ENCODE measurements at places on chromosomes 5 and 9. TPM values are rescaled to one million over a fixed set of nuclear protein-coding genes. Genes with fewer than 3 reads are reported as not detected.

GRCh38 chr5:14881826-14882225, 10.2 kb upstream of the ANKH start:
- no peak for DNase-seq

DNA sequence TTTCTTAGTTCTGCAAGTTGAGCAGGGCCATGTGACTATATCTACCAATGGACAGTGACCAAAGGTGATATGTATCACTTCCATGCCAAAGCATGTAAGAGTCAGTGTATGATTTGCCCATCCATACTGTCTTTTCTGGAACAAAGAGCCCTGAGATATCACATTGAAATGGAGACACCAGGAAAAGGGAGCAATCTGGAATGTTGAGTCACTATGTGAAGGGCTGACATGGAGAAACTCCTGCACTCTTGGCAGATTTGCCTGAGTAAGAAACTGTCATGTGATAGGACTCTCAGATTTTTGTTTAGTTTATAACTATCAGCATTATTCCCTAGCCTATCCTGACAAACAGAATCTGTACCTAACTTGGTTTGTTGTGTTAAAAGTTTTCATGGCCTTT, 29.8 kb upstream of the TMEM161B start:
- DNase-seq = no peak

DNA sequence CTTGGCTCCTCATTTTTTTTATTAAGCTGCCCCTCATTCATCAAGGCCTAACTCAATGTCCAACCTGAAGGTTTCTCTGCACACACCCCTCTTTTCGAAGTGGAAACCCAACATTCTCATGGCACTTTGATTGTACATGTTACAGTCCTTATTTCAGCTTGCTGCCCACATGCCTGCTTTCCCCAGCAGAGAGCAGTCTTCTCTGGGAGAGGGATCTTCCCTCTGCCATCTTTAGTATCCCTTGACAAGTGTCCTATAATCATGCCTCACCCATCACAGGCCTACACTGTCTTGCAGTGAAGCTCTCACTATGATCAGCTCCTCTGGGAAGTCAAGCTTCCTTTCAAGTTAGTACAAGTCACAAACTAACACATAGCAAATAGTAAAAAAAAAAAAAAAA, 175.1 kb downstream of the ACER2 start:
- no peak for DNase-seq

DNA sequence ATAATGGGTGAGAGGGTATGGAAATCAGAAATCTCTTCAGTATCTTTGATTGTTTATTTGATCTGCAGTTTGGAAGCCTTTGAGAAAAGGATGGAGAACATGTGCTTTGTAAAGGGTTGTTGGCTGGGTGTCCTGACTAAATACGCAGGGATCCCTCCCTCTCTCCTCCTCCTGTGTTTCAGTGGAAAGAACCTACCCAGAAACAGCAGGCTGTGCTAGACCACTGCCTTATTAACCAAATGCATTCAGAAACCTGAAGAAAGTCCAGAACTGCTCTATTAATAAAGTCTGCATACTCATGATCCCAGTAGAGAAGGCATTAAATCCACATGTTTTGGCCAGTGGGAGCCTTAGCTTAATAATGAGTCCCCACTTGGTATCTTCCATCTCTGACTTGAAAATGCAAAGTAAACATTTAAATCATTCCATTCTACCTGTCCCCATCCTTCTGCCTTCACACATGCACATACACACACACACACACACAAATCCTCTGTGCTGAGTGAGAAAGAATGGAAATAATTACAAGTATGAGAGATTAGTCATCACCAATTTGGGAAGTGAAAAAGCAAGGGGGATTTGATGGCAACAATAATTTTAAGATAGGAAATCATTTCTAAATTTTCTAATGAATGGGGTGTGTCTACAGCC, 10.0 kb upstream of the LECT2 start:
- DNase-seq = no peak

DNA sequence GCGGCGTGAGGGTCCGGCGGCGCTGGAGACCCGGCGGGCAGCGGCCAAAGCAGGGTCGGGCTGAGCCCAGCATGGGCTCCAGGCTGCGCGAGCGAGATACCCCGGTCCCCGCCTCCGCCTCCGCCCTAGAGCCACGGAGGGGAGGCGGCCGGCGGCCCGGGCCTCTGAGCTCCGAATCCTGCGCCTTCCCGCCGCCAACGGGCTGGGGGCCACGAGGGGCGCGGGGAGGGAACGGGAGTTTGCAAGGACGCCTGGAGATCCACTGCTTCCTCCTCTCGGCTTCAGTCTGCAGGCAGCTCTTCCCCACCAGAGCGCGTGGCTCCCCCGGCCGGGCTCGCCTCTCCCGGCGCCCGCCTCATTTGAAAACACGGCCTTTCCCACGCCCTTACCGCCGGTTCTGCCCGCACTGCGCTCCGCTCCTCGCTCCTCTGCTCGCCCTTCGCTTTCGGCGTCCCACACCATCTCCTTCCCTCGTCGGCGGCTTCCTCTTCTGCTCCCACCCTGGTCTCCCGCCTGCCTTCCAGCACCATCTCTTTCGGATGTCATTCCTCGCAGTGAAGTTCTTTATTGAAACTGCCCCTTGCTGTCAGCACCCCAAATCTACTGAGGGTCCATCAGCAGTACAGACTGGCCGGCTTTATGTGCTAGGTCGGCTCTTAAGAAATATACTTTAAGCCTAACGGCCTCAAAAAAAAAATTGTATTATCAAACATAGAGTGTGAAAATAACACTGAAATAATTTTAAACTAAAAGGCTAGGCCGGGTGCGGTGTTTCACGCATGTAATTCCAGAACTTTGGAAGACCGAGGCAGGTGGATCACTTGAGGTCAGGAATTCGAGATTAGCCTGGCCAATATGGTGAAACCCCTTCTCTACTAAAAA, 105.0 kb upstream of the FAM120A start:
- peak; percentile 68 for DNase-seq

DNA sequence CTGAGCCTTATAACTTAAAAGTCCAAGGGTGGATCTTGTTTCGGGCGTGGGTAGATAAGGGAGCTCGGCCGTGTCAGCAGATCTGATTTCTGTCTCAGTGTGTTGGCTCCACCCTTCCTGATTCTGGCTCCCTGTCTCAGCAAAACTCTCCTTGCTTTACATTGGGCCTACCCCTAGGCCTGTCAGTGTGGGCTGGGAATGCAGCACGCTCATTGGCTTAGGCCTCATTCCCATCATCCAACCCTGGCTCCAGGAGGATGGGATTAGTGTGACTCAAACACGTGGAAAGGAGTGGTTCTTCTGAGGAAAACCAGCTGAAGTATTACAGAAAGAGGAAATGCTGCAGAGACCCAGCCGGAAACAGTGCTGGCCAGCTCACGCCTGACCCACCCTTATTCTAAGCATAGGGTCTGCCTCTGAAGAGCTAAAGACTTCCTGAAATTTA, 59.9 kb downstream of the ZFAND5 start:
- DNase-seq = peak; percentile 83

DNA sequence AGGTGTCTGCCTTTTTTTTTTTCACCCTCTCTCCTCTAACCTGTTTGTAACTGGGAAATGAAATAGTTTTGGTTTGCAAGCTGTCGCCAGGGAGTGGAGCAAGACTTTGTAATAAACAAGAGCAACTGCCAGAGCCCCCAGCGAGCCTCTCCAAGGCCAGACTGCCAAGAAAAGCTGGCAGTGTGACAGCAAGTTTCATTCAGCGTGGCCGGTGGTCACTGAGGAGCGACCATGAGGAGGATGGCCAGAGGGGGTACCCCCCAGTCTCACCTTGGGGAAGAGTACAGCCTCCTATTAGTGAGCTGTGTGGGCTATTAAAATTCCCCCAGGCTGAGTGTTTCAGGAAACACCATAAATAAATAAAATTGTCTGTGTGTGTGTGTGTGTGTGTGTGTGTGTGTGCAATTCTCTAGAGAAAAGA, 49.9 kb downstream of the ZFAND5 start:
- peak; percentile 59 for DNase-seq

GRCh38 chr9:69572611-69573010, 99.6 kb downstream of the APBA1 start:
- no peak for DNase-seq

GRCh38 chr5:178293815-178294214, 61.2 kb upstream of the PHYKPL start:
- DNase-seq = peak; percentile 16

- DNase-seq = no peak
Observed at GRCh38 chr9:37212435-37212834, 92.1 kb downstream of the ZCCHC7 start.

GRCh38 chr9:87944682-87945081, 26.9 kb downstream of the SPATA31C1 start:
- DNase-seq = peak; percentile 16

DNA sequence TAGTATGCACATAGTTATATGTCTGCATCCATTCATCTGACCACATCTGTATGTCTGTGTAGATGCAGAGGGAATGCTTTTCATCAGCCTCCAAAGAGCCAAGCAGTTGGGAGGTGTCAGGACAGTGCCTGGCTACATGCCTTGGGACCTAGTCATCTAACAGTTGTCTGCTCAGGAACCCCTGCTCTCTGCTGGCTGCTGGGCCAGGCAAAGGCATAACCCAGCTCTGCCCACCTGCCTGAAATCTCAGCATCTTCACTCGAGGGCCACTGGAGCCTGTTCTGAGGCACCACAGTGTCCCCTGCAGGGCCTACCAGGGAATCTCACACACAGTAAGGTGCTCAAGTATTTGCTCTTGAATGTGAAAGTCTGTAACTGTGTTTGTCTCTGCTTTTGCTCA, 3.7 kb downstream of the C9orf50 start:
- DNase-seq = no peak

GRCh38 chr9:130670644-130671043, 6.2 kb downstream of the PRDM12 start:
- DNase-seq = no peak

GRCh38 chr5:107359916-107360234, 310.9 kb downstream of the EFNA5 start:
- no peak for DNase-seq

- DNase-seq = no peak
Observed at GRCh38 chr9:89351584-89352300, 33.4 kb downstream of the SECISBP2 start.

GRCh38 chr5:136062366-136063274, 33.8 kb downstream of the TGFBI start:
- DNase-seq = peak; percentile 30

- DNase-seq = peak; percentile 76
Observed at GRCh38 chr5:107557051-107557658, 113.6 kb downstream of the EFNA5 start.

GRCh38 chr5:18797222-18797621, 1163.0 kb downstream of the TAF11L14 start:
- DNase-seq = no peak

DNA sequence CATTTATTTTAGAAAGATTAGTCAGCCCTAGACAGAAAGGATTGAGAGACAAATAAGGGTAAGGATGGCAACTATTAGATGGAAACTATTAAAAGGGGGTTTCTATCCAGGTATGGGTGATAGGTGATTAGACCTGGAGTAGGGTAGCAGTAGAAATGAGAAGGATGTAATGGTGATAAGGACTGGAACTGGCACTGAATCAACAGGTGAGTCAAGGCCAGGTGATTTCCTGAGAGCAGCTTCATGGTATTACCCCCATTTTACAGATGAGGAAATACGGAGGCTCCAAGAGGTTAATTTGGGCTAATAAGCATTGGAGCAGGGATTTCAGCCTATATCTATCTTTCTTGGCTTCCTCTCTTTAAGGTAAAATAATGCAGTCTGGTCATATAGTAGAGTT, 55.7 kb downstream of the CAST start:
- no peak for DNase-seq

DNA sequence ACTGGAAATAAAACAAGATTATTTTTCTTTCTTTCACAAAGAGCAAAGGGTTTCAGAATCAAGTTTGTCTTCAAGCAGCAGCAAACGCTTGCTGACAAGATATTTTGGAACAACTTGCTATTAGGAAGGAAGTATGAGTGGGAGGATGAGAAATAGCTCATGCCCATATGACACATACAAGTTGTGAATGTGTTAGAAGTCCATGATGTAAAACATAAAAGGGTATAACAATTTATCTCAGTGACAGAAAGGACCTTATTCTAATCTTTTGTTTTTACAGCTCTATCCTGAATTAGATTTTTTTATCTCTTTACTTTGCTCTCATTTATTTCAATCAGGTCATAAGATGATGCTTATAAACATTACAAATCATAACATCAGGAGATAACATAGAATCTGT, 516.6 kb upstream of the MEF2C start:
- no peak for DNase-seq

DNA sequence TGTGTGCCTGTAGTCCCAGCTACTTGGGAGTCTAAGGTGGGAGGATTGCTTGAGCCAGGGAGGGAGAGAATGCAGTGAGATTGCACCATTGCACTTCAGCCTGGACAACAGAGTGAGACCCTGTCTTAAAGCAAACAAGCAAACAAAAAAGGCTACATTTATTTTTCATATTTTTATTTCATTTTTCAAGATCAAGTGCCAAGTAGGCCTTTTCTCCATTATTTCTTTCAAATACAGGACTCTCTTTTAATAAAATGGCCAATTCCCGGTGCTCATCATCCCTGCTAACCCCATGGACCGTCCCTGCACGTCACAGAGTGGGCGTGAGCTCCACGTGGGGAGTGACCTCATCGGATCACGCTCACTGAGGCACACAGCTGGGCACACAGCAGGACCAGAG, 9.3 kb upstream of the GBGT1 start:
- DNase-seq = no peak

The PJA2 gene
- 30.3 TPM for polyA plus RNA-seq

The AK8 gene
- 6.2 TPM for polyA plus RNA-seq

The OLFML2A gene
- polyA plus RNA-seq = 5.1 TPM

The SHLD3 gene
- polyA plus RNA-seq = 2.5 TPM

The PCDHA1 gene
- polyA plus RNA-seq = not detected

The PCDHB14 gene
- 2.0 TPM for polyA plus RNA-seq

The ZNF454 gene
- 0.77 TPM for polyA plus RNA-seq

The N4BP3 gene
- polyA plus RNA-seq = 2.4 TPM

The OR13C5 gene
- not detected for polyA plus RNA-seq

The RMRP gene
- polyA plus RNA-seq = not detected

The TMEM252 gene
- polyA plus RNA-seq = 3.4 TPM

The LCN10 gene
- 3.9 TPM for polyA plus RNA-seq

The TRIM32 gene
- 5.2 TPM for polyA plus RNA-seq

The PHYHD1 gene
- polyA plus RNA-seq = 122 TPM
